ENCODE measurements at places on chromosomes 2 and 18.

DNA sequence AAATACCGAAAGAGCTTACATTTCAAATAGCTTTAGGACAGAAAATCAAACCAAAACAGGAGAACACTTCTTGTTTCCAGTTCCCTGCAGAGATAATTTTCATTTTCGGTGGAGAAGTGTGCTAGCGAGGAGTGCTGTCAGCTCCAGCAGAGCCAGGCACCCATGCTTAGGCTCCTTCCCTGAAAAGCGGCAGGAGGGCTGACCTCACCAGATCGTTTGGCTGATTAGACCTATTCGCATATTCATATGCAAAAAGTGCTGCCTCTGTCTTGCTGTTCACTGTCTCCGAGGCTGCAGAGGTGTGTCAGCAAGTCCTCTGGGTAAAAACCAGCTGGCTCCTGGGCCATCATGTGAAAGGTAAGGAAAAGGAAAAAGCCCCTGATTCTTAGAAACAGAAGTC is 225.8 kb upstream of the COPS8 start:
- no peak for DNase-seq

DNA sequence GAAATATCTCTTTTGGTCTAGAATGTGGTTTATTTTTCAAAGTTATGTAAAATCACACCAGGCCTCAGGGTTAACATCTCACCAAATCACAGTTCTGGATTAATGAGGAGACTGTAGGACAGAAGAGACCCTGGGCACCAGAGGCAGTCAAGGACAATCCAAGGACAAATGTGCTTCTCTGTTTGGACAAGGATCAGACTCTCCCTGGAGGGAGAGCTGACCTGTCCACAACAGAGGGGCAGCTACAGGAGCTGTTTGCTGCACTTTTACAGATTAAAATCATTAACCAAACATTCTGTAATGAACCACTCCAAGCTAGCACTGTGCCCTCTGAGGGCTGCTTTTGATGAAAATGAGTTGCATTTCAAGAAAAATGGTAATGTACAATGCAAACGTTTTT is 690.6 kb upstream of the SLC8A1 start:
- DNase-seq: no peak

DNA sequence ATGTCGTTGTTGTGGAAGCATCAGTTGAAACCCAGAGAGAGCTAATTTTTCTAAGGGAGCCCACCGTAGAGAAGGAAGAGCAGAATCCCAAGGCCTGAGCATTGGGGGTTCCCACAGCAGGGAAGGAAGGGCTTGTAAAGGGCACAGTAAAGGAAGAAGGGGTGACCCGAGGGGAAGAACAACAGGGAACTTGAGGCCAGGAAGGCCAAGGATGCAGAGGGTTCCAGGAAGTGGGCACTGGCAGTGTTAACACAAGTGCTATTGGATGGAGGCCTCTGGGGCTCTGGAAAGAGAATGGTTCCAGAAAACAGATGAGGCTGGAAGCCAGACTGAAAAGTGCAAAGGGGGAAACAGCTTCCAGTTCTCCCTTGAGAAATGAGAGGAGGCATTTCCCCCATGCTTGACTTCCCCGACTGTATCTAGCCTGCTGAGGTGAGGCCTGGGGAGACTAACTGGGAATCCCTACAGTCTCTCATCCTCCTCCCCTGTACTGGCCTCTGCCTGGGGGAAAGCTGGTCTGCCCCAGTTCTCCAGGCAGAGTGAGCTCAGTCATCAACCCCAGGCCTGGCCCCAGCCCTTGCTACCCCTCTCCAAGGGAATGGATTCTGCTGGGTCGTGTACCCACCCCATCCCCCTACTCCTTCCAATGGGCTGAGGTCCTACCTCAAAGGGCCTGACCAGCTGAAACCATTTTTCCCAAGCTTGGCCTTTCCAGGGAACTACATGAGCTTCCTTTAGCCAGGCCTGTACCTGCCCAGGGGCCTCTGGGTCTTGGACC is 43.2 kb upstream of the MRPL33 start:
- no peak for DNase-seq

GRCh38 chr2:182330451-182331305 is 96.2 kb downstream of the PDE1A start:
- no peak for DNase-seq

DNA sequence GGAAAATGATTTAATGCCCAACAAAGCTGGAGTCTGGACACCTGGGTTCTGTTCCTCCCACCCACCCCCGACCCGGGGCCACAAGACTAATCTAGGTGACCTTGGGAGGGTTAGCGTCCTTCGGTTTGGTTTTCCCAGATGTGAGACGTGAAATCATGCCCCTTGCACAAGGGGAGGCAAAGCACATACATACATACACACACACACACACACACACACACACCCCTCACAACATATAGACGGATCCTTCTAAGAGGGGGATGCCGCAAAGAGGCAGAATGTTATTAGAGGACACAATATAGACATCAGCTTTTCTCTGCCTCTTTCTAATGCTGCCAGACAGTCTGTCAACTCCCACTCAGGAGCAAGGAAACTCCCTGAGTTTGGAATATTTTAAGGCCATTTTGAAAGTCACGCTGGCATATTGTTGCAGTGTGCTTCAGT is 616 bp upstream of the RBMS1 start:
- no peak for DNase-seq

- DNase-seq: no peak
Measured at GRCh38 chr2:55929476-55929875, 5.9 kb upstream of the EFEMP1 start.

DNA sequence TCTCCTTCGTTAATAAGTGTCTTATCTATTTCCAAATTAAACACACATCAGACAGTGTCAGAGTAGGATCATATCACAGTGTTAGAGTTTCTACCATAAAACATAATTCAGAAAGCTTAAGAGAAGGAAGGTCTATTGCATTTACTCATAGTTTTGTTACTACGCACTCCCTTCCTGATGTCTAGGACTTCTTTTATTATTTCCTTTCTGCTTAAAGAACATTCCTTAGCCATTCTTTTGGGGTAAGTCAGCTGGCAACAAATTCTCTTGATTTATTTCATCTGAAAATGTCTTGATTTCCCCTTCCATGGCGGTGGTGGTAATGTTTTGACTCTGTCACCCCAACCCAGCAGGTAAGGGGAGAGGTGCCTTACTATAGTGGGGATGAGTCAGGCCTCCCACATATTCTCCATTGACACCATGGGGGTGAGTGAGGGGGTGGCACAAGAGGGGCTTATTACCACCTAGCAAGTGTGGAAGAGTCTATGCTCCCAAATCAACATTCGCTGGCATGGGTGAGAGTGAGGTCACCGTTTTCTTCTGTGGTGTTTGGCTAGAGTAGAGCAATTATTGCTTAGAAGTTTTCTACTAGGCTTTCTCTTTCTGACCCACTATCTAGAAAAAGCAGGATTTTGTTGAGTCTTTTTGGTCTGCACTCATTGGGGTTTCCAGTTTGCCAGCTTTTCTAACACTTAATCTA is 29.9 kb downstream of the ABCB11 start:
- DNase-seq: no peak

DNA sequence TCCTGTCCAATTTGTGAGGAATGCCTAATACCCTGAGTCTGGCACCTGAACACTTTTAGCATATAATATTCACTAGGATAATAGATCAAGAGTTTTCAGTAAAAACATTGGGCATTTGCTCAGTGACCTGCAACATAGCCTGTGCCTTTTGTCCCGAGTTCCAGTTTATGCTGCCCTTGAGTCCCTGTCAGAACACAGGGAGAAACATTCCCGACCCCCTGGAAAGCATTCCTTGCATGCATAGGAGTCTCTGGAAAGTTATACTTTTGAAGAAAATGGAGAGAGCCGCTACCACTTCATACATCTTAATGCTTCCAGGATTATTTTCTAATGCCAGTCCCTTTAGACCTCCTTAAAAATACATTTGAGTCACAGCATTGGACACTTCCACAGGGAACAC is 107.3 kb downstream of the PLCL1 start:
- DNase-seq: no peak

- DNase-seq: no peak
Measured at GRCh38 chr2:16767789-16768476, 102.3 kb upstream of the CYRIA start.

GRCh38 chr18:9055626-9056025 is 46.9 kb upstream of the NDUFV2 start:
- no peak for DNase-seq

DNA sequence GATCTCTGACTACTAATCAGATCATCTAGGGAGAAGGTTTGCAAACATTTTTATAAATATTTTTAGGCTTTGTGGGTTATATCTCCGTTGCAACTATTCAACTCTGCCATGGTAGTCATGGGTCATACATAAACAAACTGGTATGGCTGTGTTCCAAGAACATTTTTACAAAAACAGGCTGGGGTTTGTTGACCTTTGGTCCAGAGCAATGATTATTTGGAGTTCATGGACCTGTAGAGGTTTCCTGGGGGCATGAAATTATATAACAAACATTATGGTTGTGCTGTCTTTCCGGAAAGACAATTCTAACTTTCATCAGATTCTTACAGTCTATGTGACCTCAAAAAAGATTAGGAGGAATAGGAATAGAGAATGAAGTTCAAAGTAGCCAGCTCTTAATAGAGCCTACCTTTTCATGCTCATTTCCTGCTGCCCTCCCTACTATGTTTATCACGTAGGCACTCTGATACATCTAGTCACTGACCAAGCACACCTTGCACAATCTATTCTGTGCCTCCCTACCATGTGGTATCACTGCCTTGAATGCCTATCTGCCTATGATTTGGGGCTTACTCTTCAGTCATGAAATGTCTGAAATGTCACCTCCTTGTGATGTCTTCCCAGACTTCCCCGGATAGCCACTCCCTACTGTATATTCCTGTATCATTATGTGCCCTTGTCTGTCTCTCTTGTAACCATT is 102.4 kb upstream of the SCN1A start:
- no peak for DNase-seq

GRCh38 chr2:150137338-150138069 is 350.0 kb downstream of the RND3 start:
- DNase-seq: no peak

DNA sequence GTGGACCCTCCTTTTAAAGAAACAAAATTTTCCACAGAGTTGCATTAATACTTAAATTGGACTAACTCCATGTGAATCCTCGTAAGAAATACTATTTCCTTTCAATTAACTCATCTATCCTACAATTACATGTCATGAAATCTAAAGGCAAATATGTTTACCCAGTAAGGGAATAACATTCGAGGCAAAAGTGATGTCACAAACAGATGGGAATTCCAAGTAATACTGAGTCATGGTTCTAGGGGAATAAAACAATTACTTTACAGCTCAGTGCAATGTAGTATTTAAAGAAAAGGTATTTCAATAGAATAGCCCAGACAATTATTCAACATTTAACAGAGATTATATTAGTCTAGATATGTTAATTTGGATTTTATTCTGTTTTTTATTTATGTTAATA is 205.8 kb downstream of the ZNF385B start:
- DNase-seq: no peak

DNA sequence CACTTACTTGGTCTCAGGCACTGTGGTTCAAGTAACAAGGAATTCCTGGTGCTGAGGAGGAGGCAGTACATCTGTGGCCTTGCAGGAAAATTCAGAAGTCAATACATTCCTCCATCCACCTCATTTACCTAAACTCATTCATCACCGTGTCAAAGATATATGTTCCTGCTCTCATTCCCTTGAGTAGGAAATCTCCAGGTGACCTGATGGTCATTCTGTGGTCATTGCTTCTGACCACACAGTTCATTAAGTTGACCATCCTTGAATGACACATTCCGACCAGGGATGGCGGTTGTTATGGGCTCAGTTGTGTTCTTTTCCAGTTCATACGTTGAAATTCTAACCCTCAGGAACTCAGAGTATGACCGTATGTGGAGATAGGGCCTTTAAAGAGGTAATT is 2.1 kb upstream of the STK17B start:
- DNase-seq: no peak

- no peak for DNase-seq
Measured at GRCh38 chr2:233060501-233060979, 398 bp downstream of the INPP5D start.

DNA sequence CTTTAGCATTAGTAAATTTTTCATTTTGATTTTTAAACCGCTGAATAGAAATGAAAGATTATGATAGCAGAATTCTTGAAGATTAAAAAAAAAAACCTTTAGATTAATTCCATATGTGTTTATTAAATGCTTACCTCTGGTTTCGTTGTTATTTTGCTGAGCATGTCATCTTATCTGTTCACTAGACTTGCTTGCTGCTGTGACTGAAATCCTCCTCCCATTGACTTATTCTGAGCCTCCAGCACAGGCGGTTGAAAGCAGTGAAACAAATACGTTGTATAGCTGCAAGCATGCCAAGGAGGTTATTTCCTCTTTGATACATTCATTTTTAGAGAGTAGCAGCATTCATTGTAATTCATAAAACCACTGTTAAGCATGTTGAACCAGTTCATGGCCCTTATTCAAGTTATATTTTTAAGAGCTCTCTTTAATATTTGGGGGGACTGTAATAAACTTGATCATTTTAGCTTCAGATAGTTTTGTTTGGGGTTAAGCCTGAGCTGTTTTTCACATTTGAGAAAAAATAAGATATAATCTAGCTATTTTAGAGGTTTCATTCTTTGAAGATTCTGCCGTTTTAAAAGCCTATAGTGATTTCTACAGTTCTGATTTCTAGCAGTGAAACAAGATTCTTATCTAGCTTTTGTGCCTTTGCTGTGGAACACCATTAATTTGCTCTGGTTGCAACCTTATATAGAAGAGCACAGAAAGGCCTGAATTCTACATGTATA is at the start of gene HTR2B:
TSS of gene HTR2B (minus strand) at position 205 of the 731 bp plus-strand sequence. CDS start 1,278 bp downstream, outside the sequence.
- DNase-seq: no peak

GRCh38 chr2:99181624-99182000 is 628 bp downstream of the MRPL30 start:
- DNase-seq: no peak

- no peak for DNase-seq
Measured at GRCh38 chr2:181578829-181579228, 78.1 kb downstream of the CERKL start.

DNA sequence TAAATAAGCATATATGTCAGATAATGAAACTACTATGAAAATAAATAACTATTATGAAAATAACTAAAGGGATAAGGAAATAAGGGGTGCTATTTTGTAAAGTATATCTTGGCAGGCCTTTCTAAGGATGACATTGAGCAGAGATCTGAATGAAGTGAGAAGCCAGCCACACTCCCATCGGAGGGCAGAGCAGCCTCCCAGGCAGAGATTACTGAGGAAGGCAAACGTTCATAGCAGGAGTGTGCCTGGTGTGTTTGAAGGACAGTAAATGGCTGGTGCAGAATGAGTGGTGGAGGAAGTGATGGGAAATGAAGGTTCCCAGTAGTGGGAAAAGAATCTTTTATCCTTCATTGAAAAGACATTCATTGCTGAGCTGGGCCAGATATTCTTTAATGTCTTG is 62.5 kb downstream of the SPHKAP start:
- DNase-seq: no peak

GRCh38 chr2:48812416-48812815 is 56.9 kb upstream of the LHCGR start:
- DNase-seq: no peak

- DNase-seq: peak; percentile 70
Measured at GRCh38 chr18:79644006-79644665, 35.5 kb upstream of the CTDP1 start.

All from CD4-positive, alpha-beta T cell treated with Interleukin-17A for 1 hour (primary cell).